GM18507 (cell line): ENCODE measurements at places on chromosomes 3 and 15.

DNA sequence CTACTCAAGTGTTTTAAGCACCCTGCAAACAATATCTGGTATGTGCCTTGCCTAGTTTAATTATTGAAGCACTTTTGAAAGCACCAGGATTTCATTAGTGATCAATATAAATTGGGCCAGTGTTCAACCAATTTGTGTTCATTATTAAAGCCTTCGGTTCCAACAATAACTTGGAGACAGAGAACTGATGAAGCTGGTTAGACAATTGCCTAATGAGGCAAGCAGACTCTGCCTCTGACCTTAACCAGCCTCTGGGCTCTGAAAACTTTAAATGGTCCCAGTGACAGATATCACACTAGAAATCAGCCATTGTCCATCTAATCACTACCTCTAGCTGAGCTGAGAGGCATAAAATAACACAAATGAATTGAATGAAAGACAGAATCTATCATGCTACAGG, 139.9 kb upstream of the CNTN6 start:
- no peak for DNase-seq

- no peak for DNase-seq
These were observed 84.2 kb downstream of the LRRC28 start for GRCh38 chr15:99335508-99335907.

DNA sequence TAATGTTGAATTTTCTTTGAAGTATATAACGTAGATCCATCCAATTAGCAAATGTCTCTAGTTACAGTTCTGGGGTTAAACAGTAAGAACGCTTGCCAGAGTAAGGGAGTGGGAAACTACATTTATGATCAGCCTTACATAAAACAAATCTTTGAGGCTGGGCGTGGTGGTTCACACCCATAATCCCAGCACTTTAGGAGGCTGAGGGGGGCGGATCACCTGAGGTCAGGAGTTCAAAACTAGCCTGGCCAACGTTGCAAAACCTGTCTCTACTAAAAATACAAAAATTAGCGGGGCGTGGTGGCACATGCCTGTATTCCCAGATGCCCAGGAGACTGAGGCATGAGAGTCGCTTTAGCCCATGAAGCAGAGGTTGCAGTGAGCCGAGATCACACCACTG, 50.1 kb upstream of the GATM start:
- DNase-seq = no peak

DNA sequence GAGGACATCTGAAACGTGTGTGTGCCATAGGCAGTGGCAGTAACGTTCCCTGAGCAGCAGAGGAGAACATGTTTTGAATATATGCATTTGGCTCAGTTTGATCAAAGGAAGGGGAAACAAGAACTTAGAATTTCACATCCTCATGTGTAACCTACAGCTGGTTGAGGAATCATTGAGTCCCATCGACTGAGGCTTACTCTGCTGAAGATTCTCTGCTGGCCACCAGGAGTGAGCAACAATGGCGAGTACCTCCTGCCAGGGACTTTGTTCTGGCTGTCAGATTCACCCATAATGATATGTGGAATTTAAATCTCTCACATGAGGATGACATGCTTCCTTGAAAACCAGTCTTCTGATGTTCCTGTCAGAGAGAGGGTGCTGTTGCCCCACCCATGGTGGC, 21.3 kb downstream of the GORASP1 start:
- no peak for DNase-seq

GRCh38 chr3:32577581-32578556, 7.2 kb upstream of the DYNC1LI1 start:
- DNase-seq = peak; percentile 36

- DNase-seq = no peak
These were observed 82.5 kb upstream of the DCBLD2 start for GRCh38 chr3:98984024-98984423.

- DNase-seq = no peak
These were observed 66.5 kb downstream of the MRPL46 start for GRCh38 chr15:88400591-88401250.

DNA sequence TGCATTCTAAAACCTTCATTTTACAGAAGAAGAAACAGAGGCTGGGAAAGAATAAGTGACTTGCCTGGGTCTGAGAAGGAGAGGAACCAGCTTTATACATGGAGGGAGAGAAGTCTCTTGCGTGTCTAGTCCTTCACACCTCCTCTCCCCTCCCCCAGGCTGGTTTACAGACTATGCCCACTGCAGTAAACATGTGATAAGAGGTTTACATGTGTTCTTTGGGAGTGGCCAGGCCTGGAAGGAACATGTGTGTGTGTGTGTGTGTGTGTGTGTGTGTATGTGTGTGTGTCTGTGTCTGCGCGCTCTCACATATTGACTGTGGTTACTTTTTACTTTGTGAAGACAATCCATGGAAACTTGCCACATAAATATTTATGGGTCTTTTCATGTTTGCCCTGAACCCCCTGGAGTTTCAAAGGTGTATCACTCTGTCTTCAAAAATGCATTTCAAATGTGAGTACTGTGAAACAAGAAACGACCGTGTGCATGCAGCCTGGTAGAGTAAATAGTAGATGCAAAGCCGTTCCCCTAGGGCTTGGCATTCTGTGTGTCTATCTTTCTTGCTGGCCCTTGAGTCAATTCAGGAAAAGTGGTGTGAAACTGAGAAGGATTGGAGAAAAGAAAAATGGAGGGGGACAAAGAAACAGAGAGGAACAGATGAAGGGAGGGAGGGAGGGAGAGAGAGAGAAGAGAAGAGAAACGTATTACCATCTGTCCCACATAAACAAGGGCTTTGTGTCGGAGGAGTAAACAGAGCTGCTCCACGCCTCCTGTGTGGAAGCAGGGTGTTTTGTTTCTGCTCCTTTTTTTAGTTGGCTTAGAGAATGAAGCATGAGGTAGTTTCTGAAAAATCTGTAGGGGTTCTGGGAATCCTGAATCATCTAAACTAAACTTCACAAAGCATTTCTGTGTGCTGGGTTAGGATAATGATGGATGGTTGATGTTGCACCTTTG, 51.7 kb downstream of the CLDN11 start:
- no peak for DNase-seq

DNA sequence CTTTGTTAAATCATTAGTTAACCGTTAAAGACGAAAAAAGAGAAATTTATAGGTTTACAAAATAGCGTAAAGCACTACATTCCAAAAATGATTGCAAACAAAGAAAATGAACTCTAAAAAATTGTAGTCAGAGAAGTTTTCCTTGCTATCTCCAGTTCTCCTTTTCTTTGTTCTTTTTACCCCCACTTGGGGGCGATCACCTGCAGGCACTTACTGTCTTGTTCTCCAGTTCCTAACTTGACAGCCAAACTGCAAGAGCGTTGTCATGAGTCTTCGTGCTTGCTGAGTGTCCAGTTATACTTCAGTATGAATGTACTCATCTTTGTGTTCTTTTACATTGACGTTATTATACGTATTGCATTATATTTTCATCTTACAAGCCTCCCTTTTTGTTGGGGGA, 54.5 kb downstream of the CHD2 start:
- DNase-seq = no peak

DNA sequence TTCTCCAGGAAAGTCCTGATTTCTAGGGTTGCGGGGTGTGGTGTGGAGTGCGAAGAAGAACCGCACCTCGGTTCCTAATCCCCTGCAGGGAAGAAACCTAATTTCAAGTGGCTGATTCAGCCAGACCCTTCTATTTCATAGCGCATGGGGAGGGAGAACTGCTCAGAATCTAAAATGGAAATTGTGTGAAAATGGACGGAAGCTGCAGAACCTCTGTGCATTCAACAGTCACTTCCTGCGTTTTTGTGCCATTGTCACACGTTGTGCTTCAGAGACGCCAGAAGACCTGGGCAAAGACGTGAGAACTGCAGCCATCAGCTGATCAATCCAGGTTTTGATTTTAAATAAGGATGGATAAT, 1.2 kb downstream of the SIDT1 start:
- no peak for DNase-seq

DNA sequence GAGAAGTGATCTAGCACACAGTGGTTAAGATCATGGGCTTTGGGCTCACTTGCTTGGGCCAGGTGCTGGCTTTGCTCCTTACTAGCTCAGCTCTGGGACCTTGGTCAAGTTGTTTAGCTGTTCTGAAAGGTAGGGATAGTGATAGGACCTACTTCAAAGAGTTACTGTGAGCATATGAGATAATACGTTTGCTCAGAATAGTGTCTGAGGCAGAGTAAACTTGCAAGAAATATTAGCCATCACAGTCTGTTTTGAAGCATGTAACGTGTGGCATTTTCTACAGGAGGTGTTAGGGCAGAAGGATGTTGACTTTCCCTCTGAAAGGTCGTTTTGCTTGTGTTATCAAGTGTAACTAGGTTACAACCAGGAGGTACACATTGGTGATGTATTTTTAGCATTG, 34.5 kb upstream of the NFKBIZ start:
- no peak for DNase-seq

- DNase-seq = no peak
These were observed 111.1 kb downstream of the FBXL22 start for GRCh38 chr15:63708126-63708772.

GRCh38 chr3:113431811-113432210, 9.5 kb downstream of the CFAP44 start:
- no peak for DNase-seq

DNA sequence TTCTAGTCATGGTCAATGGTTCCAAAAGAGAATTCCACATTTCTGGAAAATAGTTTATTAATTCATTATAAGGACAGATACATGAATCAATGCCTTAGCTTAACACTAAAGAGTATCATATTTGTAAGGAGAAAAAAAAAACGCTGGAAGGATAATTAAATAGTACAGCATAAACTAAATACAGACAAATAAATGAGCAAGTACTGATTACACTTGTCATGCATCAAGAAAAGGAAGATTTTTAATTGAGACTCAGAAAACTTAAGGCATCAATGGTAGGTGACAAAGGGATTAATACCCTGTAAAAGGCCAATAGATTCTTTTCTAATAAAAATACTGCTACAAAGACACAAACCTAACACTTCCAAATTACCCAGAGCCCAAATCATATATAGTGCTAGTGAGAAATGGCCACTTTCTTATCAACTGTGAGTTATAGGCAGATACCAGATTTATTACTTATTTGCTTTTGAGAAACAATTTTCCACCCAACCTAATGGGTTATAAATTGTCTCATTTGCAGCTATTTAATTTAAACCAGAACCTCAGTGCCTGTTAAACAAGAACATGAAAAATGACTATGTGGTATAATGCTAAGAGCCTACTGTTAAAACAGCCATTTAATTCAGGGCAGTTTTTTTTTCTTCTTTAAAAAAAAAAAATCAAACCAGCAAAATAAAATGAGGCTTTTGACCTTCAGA, 3.8 kb upstream of the IGDCC3 start:
- DNase-seq = no peak

- no peak for DNase-seq
These were observed 122.6 kb upstream of the CCNL1 start for GRCh38 chr3:157282261-157283191.

DNA sequence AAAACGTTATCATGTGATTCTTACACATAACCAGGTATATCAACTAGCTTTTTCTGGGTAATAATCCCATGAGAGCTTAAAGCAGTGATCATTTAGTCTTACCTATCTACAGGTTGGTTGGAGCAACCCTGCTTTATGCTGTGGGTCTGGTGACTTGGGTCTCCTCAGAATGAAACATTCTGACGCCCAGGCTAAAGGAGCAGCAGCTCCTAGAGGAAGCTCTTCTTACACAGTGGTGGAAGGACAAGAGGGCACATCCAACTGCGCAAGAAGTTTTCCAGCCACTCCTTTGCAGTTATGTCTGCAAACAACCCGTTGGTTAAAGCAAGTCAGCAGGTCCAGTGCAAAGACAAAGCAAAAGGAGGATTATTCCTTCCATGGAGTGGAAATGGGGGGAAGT, 377.5 kb downstream of the EDEM1 start:
- DNase-seq = no peak

DNA sequence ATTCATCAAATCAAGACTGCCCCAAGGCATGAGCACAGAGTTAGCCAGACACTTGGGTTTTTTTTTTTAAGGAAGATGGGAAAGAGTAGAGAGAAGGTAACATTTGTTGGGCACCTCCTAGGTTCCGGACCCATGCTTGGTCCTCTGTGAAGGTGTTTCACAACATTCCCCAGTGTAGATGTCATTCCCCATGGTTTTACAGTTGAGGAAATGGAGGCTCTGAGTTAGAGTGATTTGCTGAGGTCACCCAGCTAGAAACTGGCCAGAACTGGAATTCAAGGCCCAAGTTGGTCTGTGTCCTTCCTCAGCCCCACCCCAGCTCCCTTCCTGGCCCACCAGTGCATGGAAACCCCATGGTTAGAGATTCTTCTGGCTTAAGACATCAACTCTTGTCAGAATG, 19.9 kb downstream of the WNT7A start:
- no peak for DNase-seq

- no peak for DNase-seq
These were observed 58.0 kb downstream of the FRMD5 start for GRCh38 chr15:44136991-44137477.

- DNase-seq = no peak
These were observed 4.5 kb upstream of the MASP1 start for GRCh38 chr3:187296058-187296457.

DNA sequence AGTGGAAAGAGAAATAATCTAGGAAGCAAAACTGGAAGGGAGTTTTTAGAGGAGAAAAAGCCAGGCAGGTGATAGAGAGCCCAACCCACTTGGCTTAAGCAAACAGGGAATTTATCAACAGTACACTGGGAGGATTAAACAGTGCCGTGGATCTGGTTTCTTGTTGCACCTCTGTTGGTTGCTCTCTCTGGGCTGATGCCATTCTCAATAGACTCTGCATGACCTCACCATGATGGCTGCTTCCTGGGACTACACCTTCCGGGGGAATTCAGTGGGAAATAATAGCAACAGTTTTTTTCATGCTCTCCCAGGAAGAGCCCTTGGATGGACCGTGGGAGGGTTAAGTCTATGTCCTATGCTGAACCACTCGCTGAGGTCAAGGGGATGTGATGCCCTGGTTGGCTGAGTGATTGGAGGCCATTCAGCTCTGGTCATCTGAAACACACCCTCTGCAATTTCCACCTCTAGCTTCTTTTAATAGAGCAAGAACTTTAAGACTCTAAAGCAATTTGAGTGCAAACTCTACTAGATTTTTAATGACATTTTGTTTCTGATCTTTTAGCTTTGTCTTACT, 74.2 kb downstream of the EPHB1 start:
- DNase-seq = no peak

DNA sequence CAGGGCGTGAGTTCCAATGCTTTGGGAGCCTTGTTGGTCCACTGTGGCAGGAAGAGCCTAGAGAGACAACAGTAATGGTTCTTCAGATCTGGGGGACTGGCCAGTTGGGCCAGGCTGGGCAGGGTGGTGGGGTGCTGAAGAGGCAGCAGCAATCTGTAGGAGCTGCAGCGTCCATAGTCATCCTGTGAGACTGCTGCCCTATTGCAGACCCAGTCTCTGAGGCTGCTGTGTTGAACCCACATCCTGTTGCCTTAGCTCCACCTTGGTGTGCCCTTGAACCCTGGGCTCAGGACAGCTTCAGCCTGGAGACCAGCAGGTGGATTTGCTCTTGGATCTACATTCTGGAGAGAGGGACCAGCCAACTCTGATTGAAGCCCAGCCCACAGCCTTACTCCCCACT, 23.6 kb upstream of the ETV5 start:
- DNase-seq = no peak

GRCh38 chr3:105715372-105715771, 153.4 kb downstream of the CBLB start:
- DNase-seq = no peak

- DNase-seq = no peak
These were observed 792.6 kb downstream of the NAALADL2 start for GRCh38 chr3:175651716-175652115.
